ENCODE measurements at places on chromosomes 7 and 10. TPM values are rescaled to one million over a fixed set of nuclear protein-coding genes. Genes with fewer than 3 reads are reported as not detected.

The UNCX gene
- polyA plus RNA-seq = not detected

The PNLIPRP1 gene
- polyA plus RNA-seq = 0.33 TPM

The NEUROG3 gene
- not detected for polyA plus RNA-seq

The CDCA7L gene
- 39.9 TPM for polyA plus RNA-seq

GRCh38 chr10:62095181-62096122 lies 173.2 kb downstream of the RTKN2 start:
- no peaks in the 10 kb centered on the region for H3K27me3 ChIP-seq
- H3K4me1 ChIP-seq = peaks cover 25% of the 10 kb centered on the region
- H3K4me3 ChIP-seq = no peak overlapping the region

- H3K4me3 ChIP-seq = no peak overlapping the region
- H3K27me3 ChIP-seq = no peaks in the 10 kb centered on the region
- H3K4me1 ChIP-seq = no peaks in the 10 kb centered on the region
- H3K36me3 ChIP-seq = no peaks in the 10 kb centered on the region
Observed at GRCh38 chr7:10855583-10855982, 118.1 kb upstream of the PHF14 start.
